B cell (primary cell): ENCODE measurements at places on chromosomes 11 and 22.

DNA sequence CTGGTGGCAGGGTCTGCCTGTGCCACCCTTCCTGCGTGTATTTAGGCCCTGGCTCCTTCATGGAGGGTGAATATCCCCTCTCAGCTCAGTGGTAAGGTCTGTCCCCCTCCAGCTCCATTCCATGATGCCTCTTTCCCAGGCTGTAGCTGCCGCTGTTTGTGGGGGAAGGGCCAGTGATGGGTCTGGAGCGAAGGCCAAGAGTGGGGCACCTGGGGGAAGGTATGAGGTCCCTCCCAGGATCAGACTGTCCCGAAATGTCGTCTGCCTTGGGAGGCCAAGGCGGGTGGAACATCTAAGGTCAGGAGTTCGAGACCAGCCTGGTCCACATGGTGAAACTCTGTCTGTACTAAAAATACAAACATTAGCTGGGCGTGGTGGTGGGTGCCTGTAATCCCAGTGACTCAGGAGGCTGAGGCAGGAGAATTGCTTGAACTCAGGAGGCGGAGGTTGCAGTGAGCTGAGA is 1.1 kb downstream of the CD151 start:
- H3K4me3 ChIP-seq, result peak overlapping the region; percentile 49
- peaks cover 44% of the 10 kb centered on the region for H3K4me1 ChIP-seq
- H3K36me3 ChIP-seq, result peaks cover 8% of the 10 kb centered on the region
- no peaks in the 10 kb centered on the region for H3K27me3 ChIP-seq
- no peak overlapping the region for H3K27ac ChIP-seq
- no peak for DNase-seq

DNA sequence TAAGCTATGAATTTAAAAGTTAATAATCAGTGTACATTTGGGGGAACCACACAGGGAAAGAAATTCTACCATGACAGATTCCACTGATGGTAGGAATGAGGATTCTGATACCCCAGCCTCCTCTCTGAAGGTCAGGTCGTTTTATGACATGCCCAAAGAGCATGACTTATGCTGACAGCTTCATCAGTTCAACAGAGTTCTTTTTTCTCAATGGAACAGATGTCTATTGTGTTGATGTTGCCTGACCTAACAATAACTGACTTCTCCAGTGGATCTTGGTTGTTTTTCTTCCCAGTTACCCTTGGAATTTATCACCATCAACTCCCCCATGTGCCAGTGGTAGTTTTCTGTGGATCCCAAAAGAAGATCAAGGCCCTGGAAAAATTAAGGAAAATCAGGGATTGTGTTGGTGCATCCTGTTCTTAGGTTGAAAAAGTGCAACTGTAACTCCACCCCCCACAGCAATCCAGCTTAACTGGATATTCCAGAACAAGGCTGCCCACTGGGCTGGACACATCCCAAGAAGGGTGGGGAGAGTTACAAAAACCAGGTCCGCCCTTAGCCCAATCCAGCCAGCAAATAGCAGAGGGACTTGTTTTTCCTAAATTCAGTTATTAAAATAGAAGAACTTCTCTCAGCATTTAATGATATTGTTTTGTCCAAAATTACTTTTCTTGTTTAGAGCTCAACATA is 31.5 kb upstream of the CAT start:
- H3K36me3 ChIP-seq, result no peaks in the 10 kb centered on the region
- H3K27ac ChIP-seq, result no peak overlapping the region
- no peaks in the 10 kb centered on the region for H3K4me1 ChIP-seq
- no peak for DNase-seq
- H3K4me3 ChIP-seq, result no peak overlapping the region

DNA sequence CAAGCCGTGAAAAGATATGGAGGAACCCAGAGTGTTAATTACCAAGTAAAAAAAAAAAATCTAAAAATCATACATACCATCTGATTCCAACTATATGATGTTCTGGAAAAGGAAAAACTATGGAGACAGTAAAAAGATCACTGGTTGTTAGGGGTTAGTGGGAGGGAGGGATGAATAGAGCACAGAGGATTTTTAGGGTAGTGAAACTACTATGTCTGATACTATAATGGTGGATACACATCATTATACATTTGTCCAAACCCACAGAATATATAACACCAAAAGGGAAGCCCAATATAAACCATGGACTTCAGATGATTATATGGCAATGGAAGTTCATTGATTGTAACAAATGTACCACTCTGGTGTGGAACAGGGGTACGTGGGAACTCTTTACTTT is 74.1 kb downstream of the ENTHD1 start:
- no peaks in the 10 kb centered on the region for H3K27me3 ChIP-seq
- H3K4me3 ChIP-seq, result no peak overlapping the region
- H3K4me1 ChIP-seq, result peaks cover 6% of the 10 kb centered on the region
- DNase-seq, result peak; percentile 32
- H3K36me3 ChIP-seq, result no peaks in the 10 kb centered on the region

DNA sequence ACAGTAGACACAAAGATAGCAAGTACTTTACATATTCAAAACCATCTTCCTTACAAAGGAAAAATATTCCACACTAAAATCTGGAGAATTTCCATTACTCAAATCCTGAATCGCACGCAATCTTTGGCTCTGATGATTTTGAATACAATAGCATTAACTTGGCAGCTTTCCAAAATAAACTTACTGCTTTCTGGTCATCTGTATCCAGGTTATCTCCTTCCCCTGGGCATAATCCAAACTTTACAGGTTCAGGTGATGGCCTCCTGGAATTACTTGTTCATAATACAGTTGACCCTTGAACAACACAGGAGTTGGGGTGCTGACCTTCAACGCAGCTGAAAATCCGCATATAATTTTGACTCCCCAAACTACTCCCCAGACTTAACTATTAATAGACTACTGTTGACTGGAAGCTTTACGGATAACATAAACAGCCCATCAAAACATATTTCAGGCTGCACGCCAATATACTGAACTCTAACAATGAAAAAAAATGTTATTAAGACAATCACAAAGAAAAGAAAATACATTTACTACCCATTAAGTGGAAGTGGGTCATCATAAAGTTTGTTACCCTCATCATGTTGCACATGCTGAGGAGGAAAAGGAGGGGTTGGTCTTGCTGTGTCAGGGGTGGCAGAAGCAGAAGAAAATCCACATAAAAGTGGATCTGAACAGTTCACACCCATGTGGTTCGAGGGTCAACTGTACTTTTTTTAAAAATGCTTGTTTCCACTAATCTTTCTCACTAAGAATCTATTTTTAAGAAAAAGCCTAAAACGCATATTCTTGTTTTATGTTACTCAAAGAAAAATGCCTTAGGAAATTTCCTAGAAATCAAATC is 6.5 kb downstream of the MTMR2 start:
- H3K36me3 ChIP-seq, result peaks cover 3% of the 10 kb centered on the region
- DNase-seq, result no peak
- no peaks in the 10 kb centered on the region for H3K4me1 ChIP-seq
- H3K27me3 ChIP-seq, result no peaks in the 10 kb centered on the region
- no peak overlapping the region for H3K4me3 ChIP-seq

GRCh38 chr11:94201004-94201465 is 72.4 kb downstream of the PANX1 start:
- no peak overlapping the region for H3K27ac ChIP-seq
- no peaks in the 10 kb centered on the region for H3K4me1 ChIP-seq
- no peaks in the 10 kb centered on the region for H3K36me3 ChIP-seq
- no peaks in the 10 kb centered on the region for H3K27me3 ChIP-seq

GRCh38 chr11:114617157-114618124 is 21.9 kb upstream of the NXPE4 start:
- H3K27me3 ChIP-seq, result no peaks in the 10 kb centered on the region
- no peaks in the 10 kb centered on the region for H3K36me3 ChIP-seq
- H3K4me3 ChIP-seq, result no peak overlapping the region
- no peak overlapping the region for H3K27ac ChIP-seq
- DNase-seq, result no peak

DNA sequence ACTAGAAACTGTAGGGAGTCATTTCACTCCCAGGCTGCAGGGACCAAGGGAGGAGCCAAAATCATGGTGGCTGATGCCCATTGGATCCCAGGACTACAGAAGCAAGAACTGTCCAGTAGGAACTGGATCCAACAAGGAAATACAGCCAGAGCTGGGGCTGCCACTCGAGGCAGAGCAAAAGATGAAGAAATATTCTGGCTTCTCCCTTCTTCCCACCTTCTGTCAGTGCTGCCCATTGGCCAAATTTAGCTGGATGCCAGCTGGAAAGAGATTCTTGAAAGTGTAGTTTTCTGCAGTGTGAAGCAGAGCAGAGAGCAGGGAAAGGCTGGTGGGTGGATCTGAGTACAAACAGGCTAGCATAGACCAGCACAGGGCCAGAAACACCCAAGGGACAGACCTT is 45.6 kb downstream of the COMMD9 start:
- no peaks in the 10 kb centered on the region for H3K4me1 ChIP-seq
- no peak overlapping the region for H3K4me3 ChIP-seq
- no peaks in the 10 kb centered on the region for H3K36me3 ChIP-seq
- no peak overlapping the region for H3K27ac ChIP-seq
- peaks cover 3% of the 10 kb centered on the region for H3K27me3 ChIP-seq
- no peak for DNase-seq

DNA sequence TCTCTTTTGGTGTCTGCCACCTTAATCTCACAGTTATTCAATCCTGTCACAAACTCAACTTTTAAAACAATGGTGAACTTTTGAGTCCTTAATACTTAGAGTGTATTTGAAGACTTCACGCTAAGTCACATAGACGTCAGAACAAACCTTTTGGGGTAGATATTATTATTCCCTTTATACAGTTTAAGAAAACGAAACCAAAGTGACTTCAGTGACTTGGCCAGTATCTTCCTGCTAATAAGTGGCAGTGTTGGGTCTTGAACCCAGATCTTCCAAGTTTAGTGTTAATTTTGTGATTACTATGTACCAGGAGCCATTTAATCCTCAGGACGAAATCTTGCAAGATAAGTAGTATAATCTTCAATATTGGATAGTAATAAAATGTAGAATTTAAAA is 691 bp downstream of the CEP295 start:
- H3K27me3 ChIP-seq, result no peaks in the 10 kb centered on the region
- no peak for DNase-seq
- no peaks in the 10 kb centered on the region for H3K36me3 ChIP-seq
- peak overlapping the region; percentile 87 for H3K27ac ChIP-seq
- H3K4me1 ChIP-seq, result peaks cover 7% of the 10 kb centered on the region

GRCh38 chr22:23248583-23248982 is 68.3 kb downstream of the BCR start:
- H3K27ac ChIP-seq, result no peak overlapping the region
- no peak overlapping the region for H3K4me3 ChIP-seq
- no peak for DNase-seq
- H3K36me3 ChIP-seq, result peaks cover 3% of the 10 kb centered on the region
- H3K4me1 ChIP-seq, result peaks cover 11% of the 10 kb centered on the region

- H3K36me3 ChIP-seq, result no peaks in the 10 kb centered on the region
- no peaks in the 10 kb centered on the region for H3K4me1 ChIP-seq
- peaks cover 4% of the 10 kb centered on the region for H3K27me3 ChIP-seq
- no peak for DNase-seq
- H3K27ac ChIP-seq, result no peak overlapping the region
Measured at GRCh38 chr22:24760708-24761306, 13.7 kb downstream of the PIWIL3 start.

DNA sequence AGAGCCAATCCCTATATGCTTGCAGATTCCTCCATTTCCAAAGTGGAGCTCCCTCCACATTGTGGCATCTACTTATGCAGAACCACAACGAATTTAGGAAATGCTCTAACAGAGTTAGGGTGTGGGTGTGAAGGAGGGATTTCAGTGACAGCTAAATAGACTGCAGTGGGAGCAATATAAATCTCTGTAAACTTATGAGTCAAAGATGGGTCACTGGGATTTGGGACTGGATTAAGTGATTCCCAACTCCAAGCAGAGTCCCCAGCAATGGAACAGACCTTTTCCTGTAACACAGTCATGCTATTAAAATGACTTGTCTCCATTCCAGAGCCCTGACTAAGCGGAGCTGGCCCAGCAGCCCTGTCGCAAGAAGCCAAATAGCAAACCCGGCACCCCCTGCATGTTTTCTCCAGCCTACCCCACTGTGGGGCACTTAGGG is 36.6 kb downstream of the RPL27A start:
- H3K4me3 ChIP-seq, result no peak overlapping the region
- no peak overlapping the region for H3K27ac ChIP-seq
- H3K4me1 ChIP-seq, result peaks cover 17% of the 10 kb centered on the region

GRCh38 chr11:12724301-12725054 is 50.3 kb downstream of the TEAD1 start:
- H3K4me3 ChIP-seq, result no peak overlapping the region
- H3K36me3 ChIP-seq, result no peaks in the 10 kb centered on the region
- H3K27me3 ChIP-seq, result no peaks in the 10 kb centered on the region
- no peak overlapping the region for H3K27ac ChIP-seq
- no peaks in the 10 kb centered on the region for H3K4me1 ChIP-seq

DNA sequence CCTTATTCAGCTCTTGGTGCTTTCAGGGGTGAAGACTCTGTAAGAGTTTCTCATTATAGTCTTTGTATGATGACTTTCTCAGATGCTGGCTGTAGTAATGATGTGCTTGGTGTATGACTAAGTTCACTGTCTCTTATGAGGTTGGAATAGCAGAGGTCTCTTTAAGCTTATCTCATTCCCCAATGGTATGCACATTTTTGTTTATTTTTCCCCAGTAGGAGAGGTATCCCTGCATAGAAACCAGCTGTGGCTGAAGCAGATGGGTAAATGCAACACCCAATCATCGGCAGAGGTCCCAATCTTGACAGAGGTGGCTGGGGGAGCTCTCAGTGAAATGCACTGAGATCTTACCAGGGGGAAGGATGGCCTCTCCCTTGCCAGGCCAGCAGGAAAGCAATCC is 34.6 kb downstream of the BBOX1 start:
- no peak for DNase-seq
- H3K4me1 ChIP-seq, result no peaks in the 10 kb centered on the region
- no peaks in the 10 kb centered on the region for H3K36me3 ChIP-seq
- no peak overlapping the region for H3K4me3 ChIP-seq
- no peak overlapping the region for H3K27ac ChIP-seq
- no peaks in the 10 kb centered on the region for H3K27me3 ChIP-seq

DNA sequence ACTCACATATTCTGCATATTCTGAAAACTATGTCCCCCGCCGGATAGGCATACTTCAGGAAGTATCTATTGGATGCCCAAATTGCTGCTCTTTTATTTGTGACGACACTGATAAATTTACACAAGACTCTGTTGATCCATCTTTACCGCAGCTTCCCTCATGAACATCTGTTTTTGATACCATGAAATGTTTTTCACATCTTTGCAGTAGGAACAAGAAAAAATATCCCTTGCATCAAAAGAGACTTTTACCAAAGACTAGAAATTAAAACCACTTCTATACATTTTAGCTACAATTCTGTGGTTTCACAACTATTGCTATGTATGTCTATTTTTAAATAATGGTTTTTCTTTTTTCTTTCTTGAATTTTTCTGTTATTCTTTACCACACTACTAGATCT is 15.3 kb downstream of the POU2AF2 start:
- no peaks in the 10 kb centered on the region for H3K27me3 ChIP-seq
- DNase-seq, result no peak
- H3K27ac ChIP-seq, result no peak overlapping the region
- H3K36me3 ChIP-seq, result no peaks in the 10 kb centered on the region
- no peaks in the 10 kb centered on the region for H3K4me1 ChIP-seq
